ENCODE measurements at places on chromosomes 4 and X. TPM values are rescaled to one million over a fixed set of nuclear protein-coding genes. Genes with fewer than 3 reads are reported as not detected.

DNA sequence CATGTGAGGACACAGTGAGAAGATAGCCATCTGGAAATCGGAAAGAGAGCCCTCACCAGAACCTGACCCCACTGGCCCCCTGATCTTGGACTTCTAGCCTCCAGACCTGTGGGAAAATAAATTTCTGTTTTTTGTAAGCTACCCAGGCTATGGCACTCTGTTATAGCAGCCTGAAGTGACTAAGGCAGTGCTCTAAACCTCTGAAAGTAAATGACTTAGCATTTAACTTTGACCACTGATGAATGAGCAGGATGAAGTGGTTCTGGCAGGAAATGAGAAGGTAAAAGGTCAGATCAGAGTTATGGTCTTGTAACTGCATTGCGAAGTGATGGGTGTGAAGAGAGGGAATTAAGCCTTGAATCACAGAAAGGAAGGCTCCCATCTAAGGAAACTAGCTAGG is 17.0 kb downstream of the GPAT3 start:
- H3K4me3 ChIP-seq: no peak overlapping the region
- H3K27ac ChIP-seq: no peak overlapping the region
- H3K27me3 ChIP-seq: no peaks in the 10 kb centered on the region
- DNase-seq: no peak
- H3K4me1 ChIP-seq: no peaks in the 10 kb centered on the region

Gene FGF2
- not detected for total RNA-seq

- peaks cover 22% of the 10 kb centered on the region for H3K27me3 ChIP-seq
- H3K36me3 ChIP-seq: no peaks in the 10 kb centered on the region
These were observed 8.4 kb downstream of the ARX start for GRCh38 chrX:25007059-25008053.

DNA sequence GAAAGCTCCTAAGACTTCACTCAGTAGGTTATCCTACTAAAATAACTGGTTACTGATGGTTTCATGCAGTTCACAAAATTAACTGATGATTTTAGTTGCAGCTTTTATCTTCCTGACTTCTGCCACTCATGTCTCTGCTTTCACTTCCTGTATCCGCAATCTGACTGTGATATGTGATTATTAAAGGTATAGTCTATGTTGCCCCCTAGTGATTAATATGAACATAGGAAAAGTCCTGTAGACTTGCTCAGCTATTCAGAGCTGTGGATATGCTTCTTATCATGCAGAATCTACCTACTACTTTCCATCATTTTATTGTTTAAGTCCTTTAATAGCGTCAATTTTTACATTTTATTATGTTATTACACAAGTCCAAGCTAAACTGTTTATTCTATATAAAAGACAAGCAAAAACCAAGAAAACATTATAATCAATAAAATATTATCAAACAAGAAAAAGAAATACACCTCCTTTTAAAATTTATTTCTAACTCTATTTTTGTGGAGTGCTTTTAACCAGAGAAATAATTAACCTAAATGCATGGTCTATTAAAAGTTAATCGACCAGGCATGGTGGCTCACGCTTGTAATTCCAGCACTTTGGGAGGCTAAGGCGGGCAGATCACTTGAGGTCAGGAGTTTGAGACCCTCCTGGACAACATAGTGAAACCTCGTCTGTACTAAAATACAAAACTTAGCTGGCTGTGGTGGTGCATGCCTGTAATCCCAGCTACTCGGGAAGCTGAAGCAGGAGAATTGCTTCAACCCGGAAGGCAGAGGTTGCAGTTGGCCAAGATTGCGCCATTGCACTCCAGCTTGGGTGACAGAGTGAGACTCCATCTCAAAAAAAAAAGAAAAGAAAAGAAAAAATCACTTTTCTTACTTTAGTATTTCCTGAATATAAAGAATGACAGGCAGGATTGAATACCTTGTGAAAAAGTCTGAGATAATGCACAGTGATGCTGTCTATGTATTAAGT is 40.4 kb upstream of the TLR2 start:
- no peak for DNase-seq
- no peak overlapping the region for H3K27ac ChIP-seq
- H3K27me3 ChIP-seq: no peaks in the 10 kb centered on the region
- peaks cover 7% of the 10 kb centered on the region for H3K4me1 ChIP-seq
- H3K36me3 ChIP-seq: no peaks in the 10 kb centered on the region
- H3K4me3 ChIP-seq: no peak overlapping the region

DNA sequence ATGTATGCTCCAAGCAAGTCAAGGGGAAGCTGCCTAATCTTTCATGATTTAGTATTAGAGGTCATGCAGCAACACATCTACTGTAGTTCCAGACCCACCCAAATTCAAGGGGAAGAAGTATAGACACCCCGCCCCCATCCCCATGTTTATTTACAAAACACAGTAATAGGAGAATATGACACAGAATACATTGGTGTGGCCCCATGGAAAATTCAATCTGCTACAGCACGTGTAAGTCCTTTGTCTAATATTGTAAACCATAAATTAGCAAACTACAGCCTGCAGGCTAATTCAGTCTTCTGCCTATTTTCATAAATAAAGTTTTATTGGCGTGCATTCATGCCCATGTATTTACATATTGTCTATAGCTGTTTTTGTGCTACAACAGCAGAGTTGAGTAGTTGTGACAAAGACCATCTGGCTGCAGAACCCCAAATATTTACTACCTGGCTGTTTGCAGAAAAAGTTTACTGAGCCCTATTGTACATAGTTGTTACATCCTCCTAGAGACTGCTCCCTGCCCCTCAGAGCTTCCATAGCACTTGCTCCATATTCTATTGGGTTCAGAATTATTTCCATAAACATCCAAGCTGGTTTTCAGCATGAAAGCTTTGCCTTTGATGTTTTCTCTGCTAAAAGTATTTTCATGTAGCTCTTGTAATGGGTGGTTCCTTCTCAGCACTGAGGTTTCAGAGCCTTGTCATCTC is 326.8 kb upstream of the CPEB2 start:
- no peak overlapping the region for H3K4me3 ChIP-seq
- H3K36me3 ChIP-seq: no peaks in the 10 kb centered on the region
- H3K4me1 ChIP-seq: no peaks in the 10 kb centered on the region
- no peak overlapping the region for H3K27ac ChIP-seq
- no peaks in the 10 kb centered on the region for H3K27me3 ChIP-seq

DNA sequence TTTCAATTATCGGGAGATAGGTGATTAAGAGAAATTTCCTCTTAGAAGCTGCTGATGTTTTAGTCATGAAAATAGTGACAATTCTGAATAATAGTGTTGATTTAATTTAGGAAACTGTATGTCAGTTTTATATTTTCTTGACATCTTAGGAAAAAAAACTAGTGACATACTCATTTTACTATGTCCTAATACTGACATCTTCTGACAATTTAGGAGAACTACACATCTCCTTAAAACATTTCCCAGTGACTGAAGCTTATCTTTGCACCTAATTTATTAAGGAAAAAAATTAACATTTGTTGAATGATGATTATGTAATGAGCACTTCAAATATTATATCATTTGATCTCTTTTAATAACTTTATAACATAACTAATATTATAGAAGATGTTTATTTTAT is 42.0 kb upstream of the RBMXL3 start:
- no peak overlapping the region for H3K27ac ChIP-seq
- H3K4me1 ChIP-seq: no peaks in the 10 kb centered on the region
- no peaks in the 10 kb centered on the region for H3K36me3 ChIP-seq
- DNase-seq: no peak
- H3K27me3 ChIP-seq: no peaks in the 10 kb centered on the region
- H3K4me3 ChIP-seq: no peak overlapping the region

Gene GAGE13
- total RNA-seq: not detected

GRCh38 chrX:134520860-134521390 is 61.0 kb downstream of the HPRT1 start:
- no peaks in the 10 kb centered on the region for H3K36me3 ChIP-seq
- no peak overlapping the region for H3K27ac ChIP-seq
- no peaks in the 10 kb centered on the region for H3K27me3 ChIP-seq
- no peak for DNase-seq
- H3K4me1 ChIP-seq: no peaks in the 10 kb centered on the region
- no peak overlapping the region for H3K4me3 ChIP-seq

DNA sequence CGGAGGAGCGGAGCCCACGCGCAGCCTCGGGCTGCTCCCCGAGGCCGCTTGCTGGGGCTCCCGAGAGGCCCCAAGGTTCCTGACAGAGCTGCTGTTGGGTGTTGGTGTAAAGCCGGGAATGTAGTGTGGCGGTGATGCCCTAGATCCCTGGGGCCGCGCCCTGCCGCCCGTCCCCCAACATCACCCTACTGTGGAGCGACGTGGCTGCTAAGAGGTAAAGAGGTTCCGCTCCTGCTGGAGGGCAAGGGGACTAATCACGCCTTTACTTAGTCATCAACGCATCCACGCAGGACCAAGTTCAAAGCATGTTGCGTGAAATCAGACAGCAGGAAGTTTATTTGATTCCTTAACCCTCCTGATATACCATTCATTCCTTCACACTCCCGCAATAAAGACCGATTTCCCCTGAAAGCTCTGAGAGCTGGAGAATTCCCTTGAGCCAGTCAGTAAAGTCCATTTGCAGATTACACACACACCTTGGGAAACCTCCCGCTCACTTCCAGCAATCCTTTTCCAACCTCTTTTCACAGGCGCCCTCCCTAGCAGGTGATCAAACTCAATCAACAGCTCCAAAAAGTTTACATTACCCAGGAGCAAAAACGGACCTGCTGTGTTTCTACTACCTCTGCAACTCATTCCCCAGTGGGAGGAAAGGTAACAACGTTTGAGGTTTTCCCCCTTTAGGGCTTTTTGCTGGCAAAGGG is 579 bp upstream of the GABRA2 start:
- no peaks in the 10 kb centered on the region for H3K4me1 ChIP-seq
- no peak for DNase-seq
- H3K27me3 ChIP-seq: peaks cover 40% of the 10 kb centered on the region
- no peak overlapping the region for H3K4me3 ChIP-seq
- no peaks in the 10 kb centered on the region for H3K36me3 ChIP-seq

DNA sequence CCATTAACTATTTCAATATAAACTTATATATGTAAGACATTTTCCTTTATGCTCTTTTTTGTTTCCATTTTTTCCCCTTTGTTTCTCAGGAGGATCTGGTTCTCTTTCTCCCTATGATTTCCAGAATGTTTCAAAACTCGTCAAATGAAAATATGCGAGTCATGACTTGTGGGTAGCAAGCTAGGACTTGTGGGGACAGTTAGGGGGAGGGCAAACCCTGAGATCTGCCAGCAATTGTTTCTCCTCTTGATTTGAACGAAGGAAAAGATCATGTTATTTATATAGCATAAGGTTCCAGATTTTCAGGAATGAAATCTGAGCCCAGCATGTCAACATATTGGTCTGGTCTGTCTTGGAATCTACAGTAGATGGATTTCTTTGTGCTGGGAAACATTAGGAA is 28.9 kb upstream of the GPC4 start:
- H3K27ac ChIP-seq: no peak overlapping the region
- no peak for DNase-seq
- H3K4me3 ChIP-seq: no peak overlapping the region
- H3K27me3 ChIP-seq: no peaks in the 10 kb centered on the region

Gene MAP3K15
- total RNA-seq: 0.14 TPM

GRCh38 chr4:153318696-153319320 is 25.7 kb upstream of the MND1 start:
- H3K27ac ChIP-seq: no peak overlapping the region
- H3K4me1 ChIP-seq: no peaks in the 10 kb centered on the region
- no peaks in the 10 kb centered on the region for H3K36me3 ChIP-seq
- no peak overlapping the region for H3K4me3 ChIP-seq
- DNase-seq: peak; percentile 59
- H3K27me3 ChIP-seq: no peaks in the 10 kb centered on the region

- H3K36me3 ChIP-seq: no peaks in the 10 kb centered on the region
- H3K27me3 ChIP-seq: no peaks in the 10 kb centered on the region
- no peak for DNase-seq
- H3K27ac ChIP-seq: no peak overlapping the region
These were observed 550.2 kb upstream of the TENM3 start for GRCh38 chr4:181692965-181693364.

Gene AMOT
- 1.4 TPM for total RNA-seq

GRCh38 chr4:141413366-141413765 is 192.7 kb downstream of the ZNF330 start:
- no peaks in the 10 kb centered on the region for H3K4me1 ChIP-seq
- H3K27ac ChIP-seq: no peak overlapping the region
- no peak overlapping the region for H3K4me3 ChIP-seq
- H3K27me3 ChIP-seq: no peaks in the 10 kb centered on the region
- no peaks in the 10 kb centered on the region for H3K36me3 ChIP-seq
- no peak for DNase-seq

Gene MAGEA3
- not detected for total RNA-seq

DNA sequence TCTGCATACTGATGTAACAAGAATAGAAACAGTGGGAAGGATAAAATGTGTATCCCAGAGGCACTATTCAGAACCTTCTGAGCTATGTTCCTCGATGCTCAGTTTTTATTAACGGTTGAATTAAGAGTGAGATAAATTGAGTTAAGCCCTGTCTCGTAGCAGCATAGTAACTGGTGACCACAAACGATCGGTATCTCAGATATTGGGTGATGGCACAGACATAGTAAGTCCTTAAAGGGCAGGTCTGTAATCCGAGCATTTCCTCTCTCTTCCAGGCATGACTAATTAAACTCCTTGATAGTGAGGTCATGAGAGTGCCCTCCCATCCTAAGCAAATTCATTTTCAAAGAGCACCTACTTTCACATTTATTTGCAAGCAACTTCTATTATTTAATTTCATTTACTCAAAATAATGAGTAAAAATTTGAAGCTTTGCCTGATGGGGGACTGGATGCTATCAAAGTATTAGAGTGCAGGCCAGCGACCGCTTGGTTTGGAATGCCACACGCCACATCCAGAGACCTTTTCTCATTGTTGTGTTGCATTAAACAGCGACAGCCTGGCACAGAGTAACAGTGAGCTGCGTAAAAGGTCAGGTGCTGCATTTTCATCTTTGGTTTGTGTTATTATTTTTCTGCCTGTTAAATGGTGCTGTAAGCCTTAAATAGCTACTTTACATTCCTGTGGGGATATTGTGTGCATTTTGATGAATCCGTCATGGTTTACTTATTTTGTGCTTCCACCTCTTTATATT is 101.9 kb downstream of the PCDH7 start:
- no peak overlapping the region for H3K4me3 ChIP-seq
- no peaks in the 10 kb centered on the region for H3K27me3 ChIP-seq
- H3K4me1 ChIP-seq: no peaks in the 10 kb centered on the region
- H3K36me3 ChIP-seq: no peaks in the 10 kb centered on the region
- DNase-seq: no peak

- H3K36me3 ChIP-seq: no peaks in the 10 kb centered on the region
- no peaks in the 10 kb centered on the region for H3K27me3 ChIP-seq
- DNase-seq: no peak
- H3K27ac ChIP-seq: no peak overlapping the region
- no peak overlapping the region for H3K4me3 ChIP-seq
These were observed 64.6 kb downstream of the ABCG2 start for GRCh38 chr4:88093874-88094273.

DNA sequence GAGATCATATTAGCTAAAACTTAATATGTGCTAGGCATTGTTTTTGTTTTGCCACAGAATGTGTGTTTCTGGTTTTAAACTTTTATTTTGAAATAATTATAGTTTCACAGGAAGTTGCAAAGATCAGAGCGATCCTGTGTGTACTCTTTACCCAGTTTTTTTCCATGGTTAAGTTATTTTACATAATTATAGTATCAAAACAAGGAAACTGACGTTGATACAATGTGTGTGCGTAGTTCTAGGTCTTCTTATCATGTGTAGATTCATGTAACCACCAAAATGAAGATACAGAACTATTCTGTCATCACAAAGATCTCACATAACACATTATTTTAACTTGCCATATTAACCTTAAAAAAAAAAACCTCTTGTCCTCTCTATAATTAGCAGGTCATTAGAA is 69.2 kb downstream of the BLTP1 start:
- H3K36me3 ChIP-seq: peaks cover 59% of the 10 kb centered on the region
- no peak for DNase-seq
- H3K27ac ChIP-seq: no peak overlapping the region
- H3K27me3 ChIP-seq: no peaks in the 10 kb centered on the region

Gene NWD2
- total RNA-seq: not detected
